ENCODE measurements at places on chromosomes 11 and 22. TPM values are rescaled to one million over a fixed set of nuclear protein-coding genes. Genes with fewer than 3 reads are reported as not detected.

GRCh38 chr11:14067686-14068085 is 105.2 kb downstream of the SPON1 start:
- no peaks in the 10 kb centered on the region for H3K27me3 ChIP-seq
- no peaks in the 10 kb centered on the region for H3K36me3 ChIP-seq
- no peak for DNase-seq
- no peaks in the 10 kb centered on the region for H3K4me1 ChIP-seq
- no peak overlapping the region for H3K27ac ChIP-seq
- no peak overlapping the region for H3K4me3 ChIP-seq

GRCh38 chr22:26632422-26633155 is 10.8 kb downstream of the CRYBA4 start:
- H3K4me1 ChIP-seq: peaks cover 9% of the 10 kb centered on the region
- H3K27ac ChIP-seq: no peak overlapping the region
- H3K27me3 ChIP-seq: no peaks in the 10 kb centered on the region
- no peak overlapping the region for H3K4me3 ChIP-seq
- DNase-seq: no peak

DNA sequence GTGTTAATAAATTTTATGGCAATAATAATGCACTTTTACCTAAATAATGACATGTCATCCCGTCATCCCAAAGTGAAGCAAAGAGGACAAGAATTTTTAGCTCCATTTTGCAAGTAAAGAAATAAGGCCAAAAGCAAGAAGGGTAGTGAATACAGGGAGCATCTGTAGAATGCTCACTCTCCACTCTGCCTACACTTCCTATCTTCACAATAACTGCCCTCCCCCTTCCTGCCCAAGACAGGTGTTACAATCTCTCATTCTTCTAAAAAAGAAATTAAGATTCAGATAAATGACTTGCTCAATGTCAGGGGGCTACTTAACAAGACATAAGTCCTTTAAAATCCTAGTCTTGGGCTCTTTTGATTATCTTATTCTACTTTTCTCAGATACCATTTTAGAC is 8.9 kb downstream of the RDX start:
- H3K27me3 ChIP-seq: no peaks in the 10 kb centered on the region
- H3K4me3 ChIP-seq: no peak overlapping the region
- no peak overlapping the region for H3K27ac ChIP-seq
- H3K4me1 ChIP-seq: no peaks in the 10 kb centered on the region

Gene SGSM1
- total RNA-seq: 2.4 TPM

GRCh38 chr11:73003088-73003487 is 139.0 kb downstream of the FCHSD2 start:
- H3K36me3 ChIP-seq: no peaks in the 10 kb centered on the region
- H3K27ac ChIP-seq: no peak overlapping the region
- DNase-seq: no peak
- no peaks in the 10 kb centered on the region for H3K4me1 ChIP-seq

Gene CCND1
- total RNA-seq: 0.35 TPM

DNA sequence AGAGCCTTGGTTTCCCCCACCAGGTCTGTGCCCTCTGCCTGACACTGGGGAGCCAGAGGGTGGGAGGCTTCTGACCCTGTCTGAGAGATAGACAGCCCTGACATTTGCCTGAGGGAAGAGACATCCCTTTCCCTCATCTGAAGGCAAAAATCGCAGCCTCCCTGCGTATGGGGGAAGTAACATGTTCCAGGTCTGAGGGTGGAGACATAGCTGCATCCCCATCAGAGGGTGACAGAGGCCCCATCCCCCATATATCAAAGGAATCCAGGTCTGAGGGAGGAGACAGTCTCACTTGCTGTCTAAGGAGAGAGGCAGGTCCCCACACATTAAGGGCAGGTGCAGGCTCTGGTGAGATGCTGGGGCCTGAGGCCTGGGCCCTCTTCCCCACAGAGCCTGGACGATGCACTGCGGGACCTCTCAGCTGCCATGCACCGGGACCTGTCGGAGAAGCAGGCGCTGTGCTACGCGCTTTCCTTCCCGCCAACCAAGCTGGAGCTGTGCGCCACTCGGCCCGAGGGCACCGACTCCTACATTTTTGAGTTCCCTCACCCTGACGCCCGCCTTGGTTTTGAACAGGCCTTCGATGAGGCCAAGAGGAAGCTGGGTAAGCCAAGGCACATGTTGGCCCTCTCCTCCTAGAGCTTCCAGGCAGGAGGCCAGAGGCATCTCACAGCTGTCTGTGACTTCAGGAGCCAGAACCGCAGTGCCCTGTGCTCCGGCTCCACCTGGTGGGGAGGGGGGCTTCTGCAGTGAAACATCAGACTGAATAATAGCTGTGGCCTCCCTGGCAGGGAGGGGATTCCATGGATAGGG is 16.1 kb upstream of the RELT start:
- H3K4me3 ChIP-seq: no peak overlapping the region
- DNase-seq: no peak
- H3K36me3 ChIP-seq: no peaks in the 10 kb centered on the region
- no peak overlapping the region for H3K27ac ChIP-seq
- no peaks in the 10 kb centered on the region for H3K27me3 ChIP-seq

Gene SLC35C1
- total RNA-seq: 14.2 TPM

DNA sequence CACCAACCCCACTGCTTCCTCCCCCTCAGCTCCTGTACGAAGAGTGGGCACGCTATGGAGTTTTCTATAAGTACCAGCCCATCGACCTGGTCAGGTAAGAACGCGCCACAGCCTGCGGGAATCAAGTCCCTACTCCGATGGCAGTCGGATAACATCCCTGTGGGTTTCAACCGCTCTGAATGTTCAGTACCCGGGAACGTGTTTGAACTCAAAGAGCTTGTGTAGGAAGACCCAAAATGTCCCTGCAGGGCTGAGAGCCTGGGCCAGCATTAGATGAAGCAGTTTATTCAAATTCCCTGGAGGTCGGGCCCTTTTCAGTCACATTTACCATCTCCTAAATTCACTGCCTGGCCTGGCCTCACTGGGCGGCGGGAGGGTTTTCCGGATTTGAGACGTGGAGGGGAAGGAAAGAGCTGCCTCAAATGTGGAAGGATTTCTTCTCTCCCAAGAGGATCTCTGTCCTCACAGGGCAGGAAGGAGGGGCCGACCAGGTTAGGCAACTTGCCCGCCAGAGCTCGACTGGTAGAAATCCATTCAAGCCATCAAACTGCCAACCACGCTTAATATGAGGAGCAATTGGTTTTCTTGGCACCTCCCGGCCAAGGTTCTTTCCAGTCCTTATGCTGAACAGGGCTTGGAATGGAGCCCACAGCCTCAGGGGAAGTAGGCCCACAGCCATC is 46.3 kb downstream of the ANO1 start:
- H3K27ac ChIP-seq: no peak overlapping the region
- H3K4me1 ChIP-seq: no peaks in the 10 kb centered on the region
- no peaks in the 10 kb centered on the region for H3K36me3 ChIP-seq
- no peak for DNase-seq
- H3K27me3 ChIP-seq: no peaks in the 10 kb centered on the region

DNA sequence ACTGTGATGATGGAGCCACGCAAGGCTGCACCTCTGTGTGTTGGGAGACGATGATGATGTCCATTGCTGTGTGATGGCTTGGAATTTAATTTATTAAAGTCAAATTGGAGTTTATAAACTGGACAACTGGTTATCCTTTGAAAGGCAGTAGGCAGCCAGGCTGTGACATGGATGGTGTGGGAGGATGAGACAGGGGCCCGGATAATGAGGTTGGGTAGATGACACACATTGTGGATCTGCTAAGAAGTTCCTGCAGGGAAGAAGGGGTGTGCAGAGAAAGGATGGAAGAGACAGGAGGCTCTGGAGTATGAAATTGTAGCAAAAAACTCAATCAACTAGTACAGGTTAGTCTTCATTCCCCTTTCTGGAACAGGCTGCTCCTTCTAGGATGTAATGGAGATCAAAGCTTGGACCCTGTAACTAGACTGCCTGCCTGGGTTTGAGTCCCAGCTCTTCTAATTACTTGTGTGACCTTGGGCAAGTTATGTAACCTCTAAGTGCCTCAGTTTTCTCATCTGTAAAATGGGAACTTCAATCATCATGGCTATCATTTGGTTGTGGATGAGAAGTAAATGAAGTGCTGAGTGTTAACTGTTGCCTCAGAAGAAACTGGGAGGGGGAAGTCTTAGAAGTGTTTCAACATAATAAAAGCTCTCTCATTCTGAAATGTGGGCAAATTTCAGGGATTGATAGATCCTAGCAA is 4.2 kb upstream of the HINFP start:
- no peaks in the 10 kb centered on the region for H3K27me3 ChIP-seq
- H3K4me3 ChIP-seq: no peak overlapping the region
- H3K4me1 ChIP-seq: peaks cover 9% of the 10 kb centered on the region
- no peak for DNase-seq
- no peaks in the 10 kb centered on the region for H3K36me3 ChIP-seq
- H3K27ac ChIP-seq: peak overlapping the region; percentile 81

Gene CELF1
- total RNA-seq: 97.2 TPM

DNA sequence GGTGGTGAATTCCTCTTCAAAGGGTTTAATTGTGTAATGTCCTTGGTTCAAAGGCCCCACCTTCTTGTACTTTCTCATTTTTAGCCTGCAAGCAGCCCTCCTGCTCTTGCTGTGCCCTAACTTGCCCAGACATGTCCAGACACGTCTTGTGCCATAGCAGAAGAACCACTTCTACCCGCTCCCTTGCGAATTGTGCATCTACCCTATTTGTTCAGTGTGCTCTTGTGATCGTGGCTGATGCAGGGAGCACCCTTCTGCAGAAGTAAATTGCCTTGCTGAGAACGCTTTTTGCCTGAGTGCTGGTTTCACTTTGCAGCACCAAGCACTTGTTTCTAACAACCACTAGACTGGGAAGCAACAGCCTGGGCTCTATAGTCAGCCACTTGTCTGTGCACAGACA is 249.4 kb downstream of the SBF2 start:
- no peaks in the 10 kb centered on the region for H3K36me3 ChIP-seq
- H3K4me1 ChIP-seq: no peaks in the 10 kb centered on the region
- no peak overlapping the region for H3K27ac ChIP-seq
- H3K27me3 ChIP-seq: no peaks in the 10 kb centered on the region
